ENCODE measurements at places on chromosomes 12 and 14.
A peak's percentile ranks its signal among the peaks of the same experiment; 100 is the strongest.

- no peak for DNase-seq
Observed at GRCh38 chr12:54009171-54010052, 627 bp downstream of the HOXC8 start.

DNA sequence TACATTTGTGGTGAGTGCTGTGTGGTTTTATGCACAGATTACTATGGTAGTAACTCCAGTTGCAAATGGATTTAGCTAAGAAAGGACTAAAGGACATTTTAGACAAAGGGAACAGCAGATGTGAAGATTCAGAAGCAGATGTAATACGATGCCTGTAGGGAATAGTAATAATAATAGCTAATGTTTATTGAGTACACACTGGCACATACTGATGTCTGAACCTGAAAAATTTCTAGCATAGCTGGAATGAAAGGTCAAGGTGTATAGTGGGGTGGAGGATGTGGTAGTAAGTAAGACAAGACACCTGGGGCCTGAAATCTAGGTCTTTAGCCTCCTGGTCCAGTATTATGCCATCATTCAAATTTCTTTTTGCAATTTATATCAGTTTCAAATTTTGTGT, 54.3 kb upstream of the LRTM2 start:
- DNase-seq = peak; percentile 39

- DNase-seq = peak; percentile 71
Observed at GRCh38 chr12:32183650-32184049, 77.0 kb downstream of the BICD1 start.

DNA sequence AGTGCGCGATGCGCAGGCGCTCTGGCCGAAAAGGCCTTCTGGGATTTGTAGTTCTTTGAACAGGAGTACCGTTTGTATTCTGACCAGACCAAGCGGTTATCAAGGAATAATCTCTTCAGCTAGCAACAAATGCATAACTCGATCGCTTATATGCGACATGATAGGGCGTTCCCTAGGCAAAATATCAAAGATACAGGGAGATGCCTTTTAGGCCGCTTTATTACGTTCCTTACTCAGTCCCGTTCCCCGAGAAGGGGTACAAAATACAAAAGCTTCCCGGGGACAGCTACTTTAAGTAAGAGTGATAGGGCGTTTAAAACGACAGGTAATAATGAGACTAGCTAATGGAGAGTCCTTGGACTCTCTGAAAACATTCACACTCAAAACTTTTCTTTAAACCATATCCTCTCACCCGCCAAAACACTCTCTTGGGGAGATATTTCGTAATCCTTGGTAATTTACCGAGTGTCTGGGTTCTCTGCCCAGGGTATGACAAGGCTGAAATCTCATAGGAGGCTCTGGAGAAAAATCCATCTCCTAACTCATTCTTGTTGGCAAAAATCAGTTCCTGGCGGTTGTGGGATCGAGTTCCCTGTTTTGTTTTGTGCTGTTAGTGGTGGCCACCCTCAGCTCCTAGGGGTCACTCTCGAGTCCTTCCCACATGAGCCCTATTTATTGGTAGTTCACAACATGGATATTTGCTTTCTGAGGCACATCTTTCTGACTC, 412 bp upstream of the SNW1 start:
- DNase-seq = peak; percentile 97

DNA sequence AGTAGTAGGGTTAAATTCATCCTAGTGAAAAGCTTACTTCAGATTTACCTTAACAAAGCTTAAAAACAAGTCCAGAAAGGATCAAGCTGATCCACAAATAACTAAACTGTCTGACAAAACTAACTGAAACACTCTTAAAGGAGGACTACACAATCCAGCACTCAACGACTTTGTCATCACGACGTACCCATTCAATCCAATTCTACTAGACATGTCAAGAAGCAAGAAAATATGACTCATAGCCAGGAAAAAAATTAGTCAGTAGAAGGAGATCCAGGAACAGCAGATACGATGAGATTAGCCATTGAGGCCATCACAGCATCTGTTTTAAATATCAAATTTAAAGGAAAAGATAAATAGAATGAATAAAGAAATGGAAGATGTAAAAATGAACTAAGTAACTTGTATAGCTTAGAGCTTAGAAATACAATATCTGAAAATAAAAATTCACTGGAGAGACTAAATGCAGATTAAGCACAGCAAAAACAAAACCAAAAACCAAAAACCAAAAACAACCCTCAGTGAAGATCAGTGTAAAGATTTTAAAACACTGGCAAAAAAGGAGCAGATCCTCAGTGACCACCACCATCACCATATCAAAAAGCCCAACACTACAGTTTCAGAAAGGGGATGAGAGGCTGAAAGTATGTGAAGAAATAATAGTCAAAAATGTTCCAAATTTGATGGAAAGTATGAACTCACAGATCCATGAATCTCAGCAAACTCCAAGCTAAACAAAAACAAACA, 95.0 kb upstream of the CCND2 start:
- DNase-seq = no peak

GRCh38 chr12:7642876-7643309, 22.8 kb downstream of the APOBEC1 start:
- peak; percentile 18 for DNase-seq

GRCh38 chr12:76078748-76079147, 5.7 kb downstream of the NAP1L1 start:
- DNase-seq = no peak

DNA sequence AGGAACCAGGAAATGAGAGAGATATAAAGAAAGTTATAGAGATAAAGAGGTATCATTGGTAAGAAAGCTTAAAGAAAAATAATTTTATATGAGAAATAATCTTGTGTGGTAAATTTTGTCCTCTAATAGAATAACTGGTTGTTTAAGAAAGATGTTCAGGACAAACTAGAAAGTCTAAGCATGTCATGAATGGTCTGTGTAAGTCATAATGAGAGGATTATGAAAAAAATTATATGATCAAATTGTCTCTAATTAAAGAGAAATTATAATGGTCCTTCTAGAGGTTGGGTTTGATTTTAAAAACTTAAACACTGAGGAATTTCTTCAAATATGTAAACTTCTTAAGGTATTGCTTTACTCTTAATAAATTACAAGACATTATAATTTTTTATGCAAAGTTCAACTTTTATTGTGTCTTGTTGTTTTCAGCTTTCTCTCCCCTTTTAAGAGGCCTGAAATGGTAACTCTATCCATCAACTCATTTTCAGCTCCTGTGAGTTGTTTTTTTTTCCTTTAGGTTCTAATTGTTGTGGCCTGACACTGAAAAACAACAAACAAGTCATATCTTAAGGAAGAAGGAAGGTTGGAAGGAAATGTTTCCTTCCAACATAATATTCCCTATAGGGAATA, 88.2 kb upstream of the CNOT2 start:
- DNase-seq = no peak

DNA sequence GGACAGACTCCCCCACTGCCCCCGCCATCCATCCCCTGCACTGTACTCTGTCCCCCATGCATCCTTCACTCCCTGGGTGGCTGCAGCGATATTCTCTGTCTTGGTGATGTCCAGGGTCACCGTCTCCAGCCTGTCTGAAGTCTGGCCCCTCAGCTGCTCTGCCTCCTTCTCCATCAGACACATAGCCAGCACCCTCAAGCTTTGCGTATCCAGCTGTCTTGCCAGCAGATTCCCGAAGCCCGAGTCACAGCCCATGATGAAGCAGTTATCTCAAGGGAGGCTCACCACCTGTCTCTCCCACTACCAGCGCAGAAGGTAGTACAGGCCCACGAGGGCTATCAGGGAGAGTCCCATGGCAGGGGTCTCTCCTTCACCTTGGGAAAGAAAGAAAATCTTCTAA, 77.8 kb downstream of the HSD17B6 start:
- no peak for DNase-seq

GRCh38 chr12:11777451-11777850, 128.0 kb downstream of the ETV6 start:
- DNase-seq = no peak

DNA sequence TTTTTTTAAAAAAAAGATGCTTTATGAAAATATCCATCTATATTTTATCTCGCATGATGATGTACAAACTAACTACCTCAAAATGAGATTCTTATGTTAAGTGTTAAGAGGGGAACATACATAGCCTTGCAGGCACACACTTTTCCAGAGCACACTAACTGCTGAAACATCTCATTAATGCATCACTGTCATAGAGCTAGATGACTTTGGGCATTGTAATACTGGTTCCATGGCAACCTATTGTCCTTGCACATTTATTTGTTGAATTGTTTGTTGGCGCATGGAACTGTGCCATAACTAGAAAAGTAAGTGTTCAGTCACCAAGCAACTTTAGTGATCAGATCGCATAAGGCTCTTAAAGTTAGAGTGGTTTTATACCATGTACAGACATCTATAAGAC, 348.3 kb downstream of the GALC start:
- no peak for DNase-seq

All from HAP-1 (cell line).